ENCODE measurements at places on chromosomes 13 and 19.
A peak's percentile ranks its signal among the peaks of the same experiment; 100 is the strongest.

DNA sequence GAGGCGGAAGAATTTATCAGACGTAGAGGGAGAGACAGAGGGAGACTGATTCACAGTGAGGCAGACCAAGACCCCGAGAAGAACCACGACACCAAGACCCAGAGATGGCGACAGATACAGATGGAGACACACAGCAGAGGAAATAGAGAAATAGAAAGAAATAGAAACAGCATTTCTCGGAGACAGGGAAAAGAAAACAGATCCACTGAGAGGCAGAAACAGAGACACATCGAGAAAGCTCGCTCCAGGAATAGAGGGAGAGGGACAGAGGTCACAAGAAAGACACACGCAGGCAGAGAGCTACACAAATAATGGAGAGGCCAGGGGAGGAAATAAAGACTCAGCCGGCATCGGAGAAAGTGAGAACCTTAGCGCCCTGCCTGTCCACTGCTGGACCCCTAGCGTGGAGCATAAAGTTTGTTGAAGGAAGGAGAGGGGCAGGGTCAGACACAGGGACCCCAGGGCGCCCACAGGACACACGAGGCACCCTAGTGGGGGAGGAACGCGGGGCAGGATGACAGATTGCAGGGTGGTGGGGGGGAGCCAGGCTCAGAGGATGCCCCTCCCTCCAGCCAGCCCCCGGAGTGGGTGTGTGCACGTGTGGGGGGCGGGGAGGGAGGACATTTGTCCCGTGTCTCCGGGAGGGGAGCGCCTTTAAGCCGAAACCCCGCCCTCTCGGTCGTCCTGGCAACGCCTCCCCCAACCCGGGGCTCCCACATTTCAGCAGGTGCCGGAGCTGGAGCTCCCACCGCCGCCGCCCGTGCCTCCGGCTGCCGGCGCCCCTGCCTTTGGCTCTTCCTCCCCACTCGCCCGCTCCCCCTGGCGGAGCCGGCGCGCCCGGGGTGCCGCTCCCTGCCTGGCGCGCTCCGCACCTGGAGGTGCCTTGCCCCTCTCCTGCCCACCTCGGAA is at the start of gene PRKCG:
TSS of gene PRKCG (plus strand) at position 716 of the 909 bp plus-strand sequence. CDS start 298 bp downstream, outside the sequence.
- no peak for DNase-seq

DNA sequence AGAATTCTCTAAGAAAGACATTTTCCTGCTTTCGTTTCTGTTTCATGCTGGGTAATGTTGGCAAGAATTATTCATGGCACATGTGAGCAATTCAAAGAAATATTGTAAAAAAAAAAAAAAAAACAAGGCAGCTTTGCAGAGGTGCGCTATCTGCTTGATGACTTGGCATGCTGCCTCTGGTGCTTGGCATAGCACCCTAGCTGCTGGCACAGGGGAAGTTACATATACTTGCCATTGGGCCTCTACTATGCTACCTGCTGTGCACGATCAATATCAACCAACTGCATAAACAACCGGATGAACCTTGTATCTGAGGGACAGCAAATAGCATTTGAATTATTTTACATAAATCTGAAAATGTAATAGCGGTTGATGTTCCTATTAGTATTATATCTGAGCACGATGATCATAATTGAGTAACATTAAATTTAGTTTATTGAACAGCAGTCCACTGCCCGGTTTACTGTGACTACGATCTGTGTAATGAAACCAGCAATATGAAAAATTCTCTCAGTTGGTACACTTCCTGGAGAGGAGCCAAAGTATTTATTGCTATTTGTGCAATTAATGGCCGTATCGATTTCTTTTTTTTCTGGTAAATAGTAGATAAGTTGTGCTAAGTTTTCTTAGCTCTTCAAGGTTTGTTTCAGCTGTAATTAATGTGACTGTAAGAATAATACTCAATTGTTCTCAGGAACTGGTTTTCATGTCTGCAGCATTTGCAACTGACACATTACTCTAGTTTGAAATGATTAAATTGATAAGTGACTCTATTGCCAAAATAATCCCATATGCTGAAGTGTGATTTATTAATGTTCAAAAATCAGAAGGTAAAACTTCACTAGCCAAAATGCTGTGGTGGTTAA is 717.3 kb downstream of the DACH1 start:
- DNase-seq = peak; percentile 34

GRCh38 chr19:56547535-56547934 is 8.8 kb downstream of the ZFP28 start:
- DNase-seq = no peak

GRCh38 chr13:101706651-101707050 is 254.2 kb downstream of the ITGBL1 start:
- no peak for DNase-seq

- DNase-seq = peak; percentile 73
These were observed 96.6 kb downstream of the SIPA1L3 start for GRCh38 chr19:38003438-38004185.

Data from NCI-H2081 treated with DMSO at 0.1 percent for 48 hours (cell line).